ENCODE measurements at places on chromosomes 16 and 17.

- no peak for DNase-seq
These were observed 21.2 kb downstream of the USP43 start for GRCh38 chr17:9666461-9667050.

DNA sequence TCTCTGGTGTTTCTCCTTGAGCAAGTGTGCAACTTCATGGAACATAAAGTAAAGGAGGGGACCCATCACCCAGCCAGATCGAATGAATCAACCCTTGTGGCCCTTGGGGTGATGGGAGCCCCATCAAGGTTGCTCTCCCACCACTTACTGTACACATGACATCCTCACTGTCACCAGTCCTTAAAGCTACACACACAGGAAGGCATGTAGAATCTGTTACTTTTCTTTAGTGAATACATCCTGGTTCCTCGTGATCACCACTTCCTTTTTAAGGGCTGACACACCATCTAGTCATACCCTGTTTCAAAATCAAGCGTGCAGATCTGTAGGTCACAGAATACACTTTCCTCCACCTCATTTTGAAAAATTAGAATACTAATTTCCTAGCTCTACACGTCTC, 22.6 kb upstream of the MPHOSPH6 start:
- peak; percentile 28 for DNase-seq

GRCh38 chr17:19867079-19867328, 732 bp downstream of the ULK2 start:
- DNase-seq, result peak; percentile 64

DNA sequence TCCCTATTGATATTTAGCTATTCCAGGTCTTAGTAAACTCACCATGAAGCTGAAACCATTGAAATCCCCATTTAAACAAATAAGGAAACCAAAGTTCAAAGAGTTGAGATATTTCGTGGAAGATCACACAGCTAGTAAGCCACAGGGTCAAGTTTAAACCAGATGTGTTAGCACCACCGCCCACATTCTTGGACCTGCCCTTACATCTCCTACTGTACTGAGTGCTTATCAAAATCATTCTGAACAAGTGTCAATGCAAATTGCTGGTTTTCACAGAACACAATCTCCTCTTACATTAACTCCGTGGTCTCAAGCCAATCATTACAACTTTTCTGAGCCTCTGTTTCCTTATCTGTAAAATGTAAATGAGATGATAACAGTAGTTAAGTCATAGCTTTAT, 676.2 kb downstream of the CDH11 start:
- no peak for DNase-seq

GRCh38 chr17:42132941-42133340, 10.3 kb downstream of the HSPB9 start:
- peak; percentile 55 for DNase-seq

DNA sequence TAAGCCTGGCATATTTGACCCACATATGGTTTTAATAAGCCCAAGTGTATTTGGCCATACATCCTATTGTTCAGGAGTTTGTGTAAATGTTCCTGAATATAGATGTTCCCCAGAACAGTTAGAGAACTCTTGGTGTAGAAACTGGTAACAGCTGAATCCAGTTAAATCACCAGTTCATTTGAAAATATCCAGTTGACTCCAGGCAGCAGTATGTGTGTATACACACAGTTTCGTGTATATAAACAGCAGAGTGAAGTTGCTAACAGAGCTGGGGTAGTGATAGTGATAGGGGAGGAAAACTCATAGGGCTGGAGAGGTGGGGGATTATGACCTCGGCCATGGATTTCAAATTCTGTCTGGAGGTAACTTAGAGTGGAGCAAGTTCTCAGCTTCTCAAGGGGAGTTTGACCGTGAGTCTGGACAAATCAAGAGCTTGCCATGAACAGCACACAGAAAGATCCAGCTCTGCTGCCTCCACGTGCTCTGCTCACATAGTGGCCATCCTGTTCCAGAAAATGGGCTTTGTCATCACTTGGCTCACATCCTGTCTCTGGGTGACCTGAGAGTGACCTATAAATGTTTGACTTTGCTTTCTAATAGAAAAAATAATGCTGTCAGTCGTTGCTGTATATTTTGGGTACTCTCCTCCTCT, 30.6 kb upstream of the MMD start:
- no peak for DNase-seq

- no peak for DNase-seq
These were observed 297.7 kb downstream of the SEC14L1 start for GRCh38 chr17:77438241-77439188.

DNA sequence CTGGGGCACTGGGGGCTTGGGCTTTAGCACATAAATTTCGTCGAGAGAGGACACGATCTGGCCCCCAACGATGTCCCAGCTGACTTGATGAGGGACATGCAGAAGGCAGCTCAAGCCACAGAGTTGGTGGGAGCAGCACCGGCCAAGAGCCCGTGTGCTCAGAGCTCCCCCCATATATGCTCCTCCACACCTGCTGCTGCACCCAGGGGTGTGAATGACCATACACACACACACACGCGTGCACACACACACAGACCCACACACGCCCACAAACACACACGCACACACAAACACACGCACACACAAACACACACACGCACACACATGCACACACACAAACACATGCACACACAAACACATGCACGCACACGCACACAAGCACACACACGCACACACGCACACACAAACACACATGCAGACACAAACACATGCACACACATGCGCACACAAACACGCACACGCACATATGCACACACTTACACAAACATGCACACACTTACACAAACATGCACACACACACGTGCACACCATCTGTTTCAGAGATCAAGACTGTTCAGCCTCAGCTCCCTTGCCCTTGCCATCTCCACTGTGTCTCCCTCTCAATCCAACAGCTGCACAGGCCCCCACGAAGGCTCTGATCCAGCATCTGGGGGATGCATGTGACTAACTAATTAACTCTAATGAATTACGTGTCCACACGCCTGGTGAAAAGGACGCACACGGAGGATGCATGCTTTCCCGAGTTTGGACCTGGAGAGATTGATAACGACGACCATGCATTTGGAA, 85.6 kb upstream of the TNRC6C start:
- no peak for DNase-seq

GRCh38 chr17:51722994-51723393, 435.5 kb downstream of the CA10 start:
- no peak for DNase-seq
